AG08396 (cell line): ENCODE measurements at places on chromosomes 2 and 18.

DNA sequence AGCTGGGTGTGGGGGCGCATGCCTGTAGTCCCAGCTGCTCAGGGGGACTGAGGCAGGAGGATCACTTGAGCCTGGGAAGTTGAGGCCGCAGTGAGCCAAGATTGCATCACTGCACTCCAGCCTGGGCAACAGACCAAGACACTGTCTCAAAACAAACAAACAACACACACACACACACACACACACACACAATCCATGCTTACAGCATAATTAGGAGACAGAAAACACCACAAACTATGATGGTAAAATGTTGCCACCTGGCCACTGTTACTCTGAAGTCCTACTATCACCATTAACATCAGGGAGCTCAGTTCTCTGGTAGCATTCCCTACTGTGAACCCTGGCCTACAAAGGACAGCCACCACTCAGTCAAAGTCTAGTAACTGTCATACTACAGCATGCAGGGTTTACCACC, 18.3 kb downstream of the DNPEP start:
- no peak for DNase-seq

DNA sequence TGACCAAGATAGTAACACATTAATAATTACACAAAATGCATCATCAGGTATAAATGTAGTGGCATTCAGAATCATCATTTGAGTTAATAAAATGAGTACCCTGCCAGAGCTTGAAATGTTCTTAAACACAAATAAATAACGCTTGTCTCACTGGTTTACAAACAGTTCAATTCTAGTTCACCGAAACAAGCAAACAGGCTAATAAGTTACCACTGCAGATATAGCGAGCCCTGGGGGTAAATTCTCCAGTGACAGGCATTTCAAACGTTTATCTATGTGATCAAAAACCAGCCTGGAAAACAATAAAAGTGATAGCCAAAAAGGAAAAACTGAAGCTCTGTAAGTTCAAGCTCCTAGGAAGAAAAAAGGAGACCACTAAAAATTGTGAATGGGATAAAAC, 152.6 kb downstream of the THADA start:
- no peak for DNase-seq

DNA sequence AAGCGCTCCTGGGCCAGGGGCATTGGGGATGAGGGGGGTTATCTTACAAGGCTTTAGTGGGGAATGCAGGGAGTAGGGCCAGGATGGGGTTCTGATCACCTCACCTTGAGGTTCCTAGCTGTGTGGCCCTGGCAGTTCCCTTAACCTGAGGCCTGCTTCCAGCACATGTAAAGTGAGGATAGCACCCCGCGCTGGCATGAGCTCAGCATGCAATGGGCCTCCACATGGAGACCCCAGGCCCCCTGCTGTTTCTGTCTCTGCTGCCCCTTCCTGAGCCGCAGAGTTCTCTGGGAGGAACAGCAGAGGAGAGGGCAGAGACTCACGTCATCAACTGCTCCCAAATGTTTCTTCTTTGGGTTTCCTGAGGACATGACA, 8.6 kb upstream of the TEX51 start:
- DNase-seq = no peak

DNA sequence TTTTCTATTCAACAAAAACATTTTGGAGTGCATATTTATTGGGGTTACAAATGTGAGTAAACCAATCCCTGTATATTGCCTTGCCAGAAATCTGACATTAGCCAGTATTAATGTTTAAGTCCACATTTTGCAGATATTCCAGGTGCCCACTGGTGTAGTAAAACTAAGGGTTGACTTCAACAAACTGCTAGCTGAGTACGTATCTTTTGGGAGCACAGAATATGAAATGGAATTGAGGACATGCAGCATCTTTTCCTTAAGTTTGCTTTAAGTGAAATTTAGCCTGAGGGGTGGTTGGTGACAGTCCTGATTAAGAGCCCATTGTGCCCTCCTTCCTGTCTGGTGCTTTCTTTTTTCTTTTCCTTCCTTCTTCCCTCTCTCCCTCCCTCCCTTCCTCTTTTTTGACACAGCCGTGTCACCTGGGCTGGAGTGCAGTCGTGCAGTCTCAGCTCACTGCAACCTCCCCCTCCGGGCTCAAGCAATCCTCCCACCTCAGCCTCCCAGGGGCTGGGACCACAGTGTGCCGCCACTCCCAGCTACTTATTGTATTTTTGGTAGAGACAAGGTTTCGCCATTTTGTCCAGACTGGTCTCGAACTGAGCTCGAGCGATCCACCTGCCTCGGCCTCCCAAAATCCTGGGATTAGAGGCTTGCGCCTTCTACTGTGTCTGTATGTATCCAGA, 1.6 kb downstream of the NUP35 start:
- no peak for DNase-seq

DNA sequence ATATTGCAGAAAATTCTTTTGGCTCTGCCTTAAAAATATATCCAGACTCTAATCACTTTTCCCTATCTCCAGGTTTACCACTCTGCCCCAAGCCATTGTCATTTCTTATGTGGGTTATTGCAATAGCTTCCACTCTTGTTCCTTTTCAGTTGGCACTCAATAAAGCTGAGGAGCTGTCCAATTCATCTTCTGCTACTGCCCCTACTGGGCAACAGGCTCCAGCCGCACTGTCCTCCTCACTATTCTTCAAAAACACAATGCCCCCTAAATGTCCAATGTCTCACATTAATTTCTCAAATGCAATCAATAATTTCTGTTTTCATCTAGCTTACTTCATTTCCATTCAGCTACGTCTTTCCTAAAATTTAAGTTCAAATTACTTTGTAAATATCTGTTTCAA, 1262.5 kb upstream of the CDH2 start:
- no peak for DNase-seq

DNA sequence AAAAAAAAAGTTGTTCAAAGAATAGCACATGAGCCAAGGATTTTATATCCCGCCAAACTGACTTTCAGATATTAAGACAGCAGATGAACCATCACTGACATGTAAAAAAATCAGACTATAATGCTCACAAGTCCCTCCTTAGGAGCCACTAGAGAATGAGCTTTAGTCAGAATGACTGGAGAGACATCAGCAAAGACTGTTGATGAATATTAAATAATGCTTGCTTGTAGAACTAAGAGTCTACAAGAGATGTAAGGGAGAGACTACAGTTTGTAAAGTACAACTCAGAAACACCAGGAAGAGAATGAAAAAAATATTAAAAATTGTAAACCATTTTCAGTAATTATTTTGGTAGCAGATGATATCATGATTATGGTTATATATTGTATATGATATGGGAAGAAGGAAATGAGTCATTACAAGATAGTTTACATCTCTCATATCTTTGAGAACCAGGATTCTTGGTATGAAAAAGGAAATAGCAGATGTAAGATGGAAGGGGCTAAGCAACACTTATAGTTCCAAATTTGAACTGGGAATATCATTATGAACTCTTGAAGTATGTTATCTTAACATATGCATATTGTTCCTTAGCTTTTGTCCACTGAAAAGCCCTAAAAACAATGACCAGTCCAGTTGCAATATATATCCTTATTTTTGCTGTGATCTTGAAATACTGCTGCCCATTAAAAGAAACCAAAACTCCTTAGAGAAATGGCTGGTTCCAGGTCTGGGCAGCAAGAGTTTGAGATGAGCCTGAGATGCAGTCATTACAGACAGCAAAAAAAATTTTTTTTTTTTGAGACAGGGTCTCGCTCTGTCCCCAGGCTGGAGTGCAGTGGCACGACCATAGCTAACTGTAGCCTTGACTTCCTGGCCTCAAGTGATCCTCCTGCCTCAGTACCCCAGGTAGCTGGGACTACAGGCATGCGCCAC, 55.7 kb downstream of the PTPN2 start:
- DNase-seq = no peak

DNA sequence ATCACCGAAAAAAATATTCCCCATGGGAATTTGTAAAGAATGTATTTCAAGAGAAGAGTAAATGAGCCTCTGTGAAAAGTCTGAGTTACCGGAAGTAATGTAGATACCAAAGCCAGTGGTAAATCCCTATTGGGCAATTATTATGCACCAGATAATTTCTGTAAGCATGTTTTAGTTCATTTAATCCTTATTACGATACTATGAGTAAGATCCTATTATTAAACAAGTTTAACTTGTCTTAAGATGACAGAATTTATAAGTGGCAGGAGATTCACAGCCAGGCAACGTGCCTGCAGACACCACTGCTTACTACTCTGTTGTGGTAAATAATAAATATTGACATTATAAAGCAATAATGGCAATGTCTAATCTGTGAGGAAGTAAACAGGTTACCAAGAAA, 280.8 kb upstream of the RGPD4 start:
- DNase-seq = no peak

DNA sequence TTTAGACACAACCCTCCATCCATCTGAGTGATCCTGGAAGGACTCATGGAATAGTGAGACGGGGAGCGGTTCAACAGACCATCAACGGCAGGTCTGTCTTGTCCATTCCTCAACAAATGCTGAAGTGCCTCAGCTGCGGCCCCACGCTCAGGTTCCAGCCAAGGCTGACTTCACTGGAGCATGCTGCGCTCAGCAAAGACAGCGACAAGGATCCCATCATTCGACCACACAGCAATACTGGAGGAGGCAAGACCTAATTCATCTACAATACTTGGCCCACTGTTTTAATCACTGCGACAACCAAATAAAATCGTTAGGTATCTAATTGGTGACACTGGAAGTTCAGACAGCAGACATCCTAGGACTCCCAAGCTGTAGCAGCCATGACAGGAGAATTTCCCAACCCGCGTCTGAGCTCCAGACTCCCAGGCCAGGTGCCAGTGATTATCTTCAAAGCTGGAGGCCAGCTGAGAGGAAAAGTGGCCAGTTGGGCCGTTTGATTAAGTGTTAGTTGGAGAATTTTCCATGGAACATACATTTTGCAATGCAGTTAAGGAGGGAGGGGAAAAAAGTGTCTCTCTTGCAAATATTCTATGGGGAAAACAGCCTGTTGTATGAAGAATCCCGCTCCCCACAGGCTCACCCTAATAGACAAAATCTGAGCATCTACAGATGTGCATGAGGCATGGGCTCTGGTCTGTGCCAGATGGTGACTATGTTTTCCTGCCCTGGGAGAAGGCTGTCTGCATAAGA, 92.5 kb upstream of the SLC35G4 start:
- DNase-seq = no peak

DNA sequence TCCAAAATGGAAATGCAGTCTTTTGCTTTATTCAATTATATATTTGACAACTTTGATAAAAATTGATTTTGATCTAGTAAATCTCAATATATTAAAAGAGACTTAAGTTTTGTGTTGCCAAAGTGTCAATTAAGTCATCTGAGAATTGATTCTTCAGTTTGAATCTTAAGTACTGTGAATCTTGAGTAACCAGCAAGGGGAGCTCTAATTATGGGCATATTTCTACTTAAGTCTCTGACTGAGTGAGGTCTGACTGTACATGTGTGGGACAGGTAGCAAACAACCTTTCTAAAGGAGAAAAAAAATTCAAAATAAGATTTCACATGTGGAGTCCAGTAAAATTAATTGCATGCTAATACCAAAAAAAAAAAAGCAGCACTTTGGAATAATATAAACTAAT, 503.7 kb upstream of the SLC8A1 start:
- no peak for DNase-seq

GRCh38 chr2:55163274-55163721, 68.8 kb downstream of the CLHC1 start:
- DNase-seq = peak; percentile 45

- no peak for DNase-seq
These were observed 660.7 kb upstream of the RAB6C start for GRCh38 chr2:129318581-129319421.

GRCh38 chr2:99679518-99679917, 189.7 kb upstream of the REV1 start:
- no peak for DNase-seq

DNA sequence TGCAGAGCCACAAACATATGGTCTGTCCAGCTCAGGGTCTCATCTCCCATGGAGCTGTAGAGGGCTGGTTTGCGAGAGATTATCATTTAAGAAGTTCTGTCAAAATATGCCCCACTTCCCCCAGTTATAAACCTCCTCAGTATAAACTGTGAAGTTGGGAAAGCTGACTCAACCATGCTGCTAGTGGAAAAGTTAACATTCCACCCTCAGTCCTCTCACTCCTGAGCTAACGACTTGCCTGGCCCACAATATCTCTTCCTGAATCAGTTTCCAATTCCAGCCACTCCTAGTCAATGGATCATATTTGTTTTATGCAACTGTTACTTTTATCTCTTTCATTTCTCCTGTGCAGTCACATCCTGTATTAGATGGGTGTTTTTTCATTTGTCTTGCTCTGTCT, 326.2 kb downstream of the SETBP1 start:
- peak; percentile 23 for DNase-seq

GRCh38 chr2:209334188-209335017, 89.4 kb upstream of the MAP2 start:
- DNase-seq = peak; percentile 48

- no peak for DNase-seq
These were observed 9.0 kb upstream of the NRP2 start for GRCh38 chr2:205673312-205673711.

DNA sequence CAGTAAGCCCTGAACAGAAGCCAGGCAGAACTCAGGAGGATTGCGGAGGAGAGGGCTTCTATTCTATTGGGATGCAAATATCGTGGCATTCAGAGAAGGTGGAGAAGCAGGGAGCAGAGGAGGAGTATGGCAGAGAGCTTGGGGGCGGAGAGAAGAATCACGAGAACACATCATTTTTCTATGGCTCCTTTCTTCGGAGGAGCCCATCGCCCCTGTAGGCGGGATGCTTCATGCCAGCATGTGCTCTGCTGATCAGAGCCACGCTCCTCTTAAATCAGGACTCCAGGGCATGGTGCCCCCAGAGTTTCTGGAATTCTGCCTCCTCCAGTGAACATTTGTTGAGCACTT, 71.1 kb downstream of the CIB4 start:
- no peak for DNase-seq

DNA sequence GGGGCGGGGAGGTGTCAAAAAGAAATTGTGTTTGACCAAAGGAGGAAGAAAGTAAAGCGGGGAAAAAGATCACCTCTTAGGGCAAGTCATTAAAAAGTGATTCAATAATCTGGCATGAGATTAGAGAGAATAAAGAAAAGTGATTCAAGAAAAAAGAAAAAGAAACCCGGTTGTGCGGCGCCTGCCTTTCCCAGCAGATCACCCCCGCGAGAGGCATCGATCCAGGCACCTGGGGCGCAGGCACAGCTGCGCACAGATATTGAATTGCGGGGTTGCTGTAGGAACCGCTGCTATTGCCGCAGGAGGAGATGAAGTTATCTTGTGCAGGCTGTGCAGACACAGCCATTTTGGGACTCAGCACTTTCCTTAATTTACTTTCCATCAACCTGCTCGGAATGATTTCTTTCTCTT, 71.2 kb downstream of the PLB1 start:
- peak; percentile 35 for DNase-seq

- DNase-seq = peak; percentile 44
These were observed 29.5 kb downstream of the GLI2 start for GRCh38 chr2:120764991-120765677.

- no peak for DNase-seq
These were observed 458 bp downstream of the CXXC1 start for GRCh38 chr18:50287028-50287440.

GRCh38 chr2:200275295-200276013, 31.0 kb upstream of the SPATS2L start:
- DNase-seq = no peak

DNA sequence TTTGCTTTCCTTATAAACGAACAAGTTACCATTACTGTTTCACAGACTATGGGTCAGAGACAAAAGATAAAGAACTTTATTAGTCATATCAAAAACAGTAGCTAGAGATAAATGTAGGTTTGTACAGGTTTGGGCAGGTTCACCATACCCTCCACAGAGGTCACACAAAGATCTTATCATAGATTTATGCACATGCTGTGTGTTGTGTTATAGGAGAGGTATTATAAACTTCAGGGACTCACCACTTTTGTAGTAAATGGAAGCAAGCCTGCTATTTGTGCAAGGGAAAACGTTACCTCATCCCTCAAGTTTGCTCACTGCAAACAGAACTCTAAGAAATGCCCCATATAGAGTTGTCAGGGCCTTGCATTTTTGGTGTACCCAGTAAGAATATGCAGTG, 584.5 kb upstream of the LRRTM1 start:
- no peak for DNase-seq
